ENCODE measurements at places on chromosomes 6 and 20.
A peak's percentile ranks its signal among the peaks of the same experiment; 100 is the strongest.

- no peak for DNase-seq
Measured at GRCh38 chr20:9608639-9609340, 94.4 kb downstream of the LAMP5 start.

DNA sequence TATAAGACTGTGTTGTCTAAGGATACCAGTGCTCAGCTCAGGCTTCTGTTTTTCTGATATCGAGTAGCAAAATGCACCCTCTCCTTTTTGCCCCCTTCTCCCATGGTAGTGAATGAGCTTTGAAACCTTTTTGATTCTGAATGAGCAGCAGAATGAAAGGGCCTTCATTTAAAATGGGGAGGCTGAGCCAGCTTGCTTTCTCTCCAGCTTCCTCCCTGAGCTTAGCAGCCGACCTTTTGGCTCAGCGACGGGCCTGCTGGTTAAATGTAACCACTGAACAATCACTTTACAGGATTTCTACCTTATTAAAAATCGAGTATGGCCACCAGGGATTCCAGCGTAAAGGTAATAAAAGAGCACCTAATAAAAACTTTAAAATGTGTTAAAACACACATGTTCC is 133.7 kb upstream of the SPACA1 start:
- DNase-seq: no peak

DNA sequence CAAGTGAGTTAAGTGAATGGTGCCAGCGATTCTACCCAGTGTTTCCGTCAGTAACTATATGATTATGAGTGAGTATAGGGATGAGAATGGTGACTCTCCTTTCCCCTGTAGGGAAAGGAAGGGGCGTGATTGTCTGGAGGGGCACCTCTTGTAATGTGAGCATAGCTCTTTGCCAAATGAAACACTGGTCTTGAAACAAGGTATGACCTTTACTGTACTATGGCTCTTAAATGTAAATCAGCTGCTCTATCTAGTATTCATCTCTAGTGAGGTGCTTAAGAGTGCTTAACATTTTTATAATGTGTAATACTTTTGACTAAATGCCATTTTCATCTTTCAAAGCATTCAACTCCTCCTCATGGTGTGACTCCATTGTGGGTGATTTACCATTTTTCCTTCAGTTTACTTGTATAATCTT is 11.0 kb downstream of the PANK2 start:
- DNase-seq: no peak

DNA sequence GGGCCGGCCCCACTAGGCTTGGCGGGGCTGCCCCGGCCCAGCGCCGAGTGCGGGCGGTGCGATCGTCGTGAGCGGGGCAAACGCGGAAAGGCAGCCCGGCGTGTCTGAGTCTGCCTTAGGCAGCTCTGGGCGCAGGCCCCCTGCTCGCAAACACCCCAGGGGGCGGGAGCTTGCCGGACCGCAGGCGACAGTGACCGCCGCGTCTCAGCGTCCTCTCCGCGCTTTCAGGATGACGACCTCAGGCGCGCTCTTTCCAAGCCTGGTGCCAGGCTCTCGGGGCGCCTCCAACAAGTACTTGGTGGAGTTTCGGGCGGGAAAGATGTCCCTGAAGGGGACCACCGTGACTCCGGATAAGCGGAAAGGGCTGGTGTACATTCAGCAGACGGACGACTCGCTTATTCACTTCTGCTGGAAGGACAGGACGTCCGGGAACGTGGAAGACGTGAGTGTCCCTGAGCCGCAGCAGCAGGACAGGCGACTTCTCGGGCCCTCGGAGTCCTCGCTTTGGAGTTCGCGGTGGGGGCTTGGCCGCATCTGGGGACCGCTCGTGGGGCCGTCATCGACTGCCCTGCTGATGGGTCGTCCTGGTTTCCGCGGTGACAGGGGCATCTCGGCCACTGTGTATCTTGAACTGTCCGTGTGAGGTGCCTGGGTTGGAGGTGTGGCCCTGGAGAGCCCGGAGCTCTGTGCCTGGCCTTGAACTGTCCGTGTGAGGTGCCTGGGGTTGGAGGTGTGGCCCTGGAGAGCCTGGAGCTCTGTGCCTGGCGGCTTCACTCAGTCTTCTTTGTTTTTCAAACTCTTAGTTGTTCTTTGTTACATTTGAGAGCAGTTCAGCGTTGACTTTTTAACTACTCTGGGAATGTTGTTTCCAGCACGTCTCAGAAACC is 786 bp downstream of the ADRM1 start:
- peak; percentile 60 for DNase-seq

DNA sequence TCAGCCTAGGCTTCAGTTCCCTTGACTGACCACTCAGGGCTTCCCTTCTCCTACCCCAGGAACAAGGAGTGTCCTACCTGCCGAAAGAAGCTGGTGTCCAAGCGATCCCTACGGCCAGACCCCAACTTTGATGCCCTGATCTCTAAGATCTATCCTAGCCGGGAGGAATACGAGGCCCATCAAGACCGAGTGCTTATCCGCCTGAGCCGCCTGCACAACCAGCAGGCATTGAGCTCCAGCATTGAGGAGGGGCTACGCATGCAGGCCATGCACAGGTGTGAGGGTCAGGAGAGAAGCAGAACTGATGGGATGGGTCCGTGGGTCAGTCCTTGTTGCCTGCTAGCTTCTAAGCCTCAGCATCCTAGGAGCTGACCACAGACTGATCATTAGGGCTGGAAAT is 1.6 kb downstream of the RING1 start:
- no peak for DNase-seq

DNA sequence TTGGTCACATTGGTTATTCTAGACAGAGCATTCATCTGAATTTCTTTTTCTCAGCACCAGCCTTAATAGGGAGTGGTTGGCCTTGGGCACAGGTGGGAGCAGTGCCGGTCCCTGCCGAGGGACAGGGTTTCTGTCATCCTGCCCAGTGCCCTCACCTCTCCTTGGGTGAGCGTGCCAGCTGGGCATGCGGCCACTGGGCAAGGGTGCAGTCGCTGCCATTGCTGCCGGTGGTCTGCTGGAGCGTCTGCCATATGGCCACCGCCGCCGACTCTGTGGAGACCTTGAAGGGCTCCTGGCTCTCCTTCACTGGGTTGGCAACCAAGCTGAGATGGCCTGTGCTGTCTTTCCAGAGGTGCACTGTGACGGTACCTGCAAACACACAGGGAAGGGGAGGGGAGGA is 16.4 kb upstream of the UQCC2 start:
- no peak for DNase-seq

DNA sequence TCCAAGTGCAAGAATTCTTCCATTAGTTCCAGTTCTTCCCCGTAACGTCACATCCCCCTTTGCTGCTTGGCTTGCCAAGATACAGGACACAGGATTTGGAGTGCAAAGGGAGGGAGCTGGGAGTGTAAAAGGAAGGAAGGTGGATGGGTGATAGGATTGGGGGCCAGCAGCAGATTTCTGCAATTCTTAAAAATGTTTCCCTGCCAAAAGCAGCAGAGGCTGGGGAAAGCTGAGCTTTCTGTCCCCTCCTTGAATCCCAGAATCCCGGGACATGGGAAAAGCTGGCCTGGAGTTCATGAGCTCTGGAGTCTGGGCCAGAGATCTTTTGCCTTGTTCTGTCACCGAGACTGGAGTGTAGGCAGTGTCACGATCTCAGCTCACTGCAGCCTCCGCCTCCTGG is 60.0 kb upstream of the EPB41L1 start:
- DNase-seq: no peak

DNA sequence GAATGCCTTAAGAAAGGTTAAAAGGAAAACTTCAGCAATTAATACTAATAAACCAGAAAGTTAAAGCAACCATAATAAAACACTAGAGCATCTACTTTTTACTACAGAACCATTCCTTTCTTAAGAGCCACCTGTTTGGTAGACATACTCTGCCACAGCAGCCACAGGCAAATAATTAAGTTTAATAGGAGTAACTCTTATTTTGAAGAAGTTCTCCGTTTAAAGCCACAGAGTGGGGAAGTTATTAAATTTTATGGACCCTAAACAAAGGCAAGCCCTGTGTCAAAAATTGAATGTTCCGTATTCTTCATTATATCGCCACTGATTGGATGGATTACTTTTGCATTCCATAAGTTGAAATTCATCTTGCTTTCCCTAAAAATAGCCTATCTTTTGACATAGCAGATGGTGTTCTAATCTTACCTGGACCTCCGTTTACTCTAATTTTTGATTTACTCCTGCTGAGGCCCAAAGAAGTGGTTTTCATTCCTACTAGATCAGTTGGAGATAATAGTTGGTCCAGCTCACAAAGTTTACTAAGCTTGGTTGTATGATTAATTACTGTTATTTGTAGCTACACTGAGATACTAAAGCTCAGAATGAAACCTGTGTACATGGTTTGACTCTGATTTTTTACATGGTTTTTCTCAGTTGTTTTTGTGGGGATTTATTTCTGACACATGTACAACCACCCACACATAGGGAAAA is 140.4 kb upstream of the SUPT3H start:
- DNase-seq: no peak

DNA sequence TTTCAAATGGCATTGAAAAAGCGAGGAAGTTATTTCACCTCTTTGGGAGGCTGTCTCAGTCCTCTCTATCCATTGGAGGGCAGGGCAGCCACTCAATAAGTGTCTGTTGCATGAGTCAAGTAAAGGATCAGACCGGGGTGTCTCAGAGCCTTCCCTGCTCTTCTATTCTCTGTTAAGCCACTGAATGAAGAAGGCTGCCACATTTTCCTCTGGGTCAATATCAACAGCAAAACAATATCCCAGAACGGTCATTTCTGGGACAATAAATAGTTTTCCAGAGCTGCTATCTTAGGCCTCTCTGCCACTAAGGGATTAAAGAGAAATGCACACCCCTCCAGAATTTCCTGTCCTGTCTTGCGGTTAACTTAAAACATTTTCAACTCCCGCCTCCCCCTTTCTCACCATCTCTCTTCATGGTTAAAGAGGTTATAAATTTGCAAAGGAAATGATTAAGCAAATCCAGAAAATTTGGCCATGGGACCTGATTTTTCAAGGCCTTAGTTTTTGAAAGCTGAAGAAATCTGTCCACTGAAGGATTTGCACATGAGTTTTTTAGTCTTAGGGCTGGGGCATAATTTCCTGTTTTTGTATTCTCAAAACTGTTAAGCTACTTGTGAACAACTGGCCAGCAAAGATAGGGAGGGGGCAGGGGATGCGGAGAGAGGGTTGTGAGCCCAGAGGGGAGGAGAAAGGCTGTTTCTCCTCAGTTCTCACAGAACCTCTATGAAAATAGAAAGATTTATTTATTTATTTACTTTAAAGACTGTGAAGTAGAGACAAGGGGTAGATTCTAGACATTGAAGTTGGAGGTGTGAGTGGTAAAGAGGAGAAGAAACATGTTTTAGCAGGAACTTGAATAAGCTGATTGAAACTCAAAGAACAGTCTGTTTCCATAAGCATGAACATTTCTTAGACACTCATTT is 135.7 kb downstream of the BCAS1 start:
- peak; percentile 45 for DNase-seq

DNA sequence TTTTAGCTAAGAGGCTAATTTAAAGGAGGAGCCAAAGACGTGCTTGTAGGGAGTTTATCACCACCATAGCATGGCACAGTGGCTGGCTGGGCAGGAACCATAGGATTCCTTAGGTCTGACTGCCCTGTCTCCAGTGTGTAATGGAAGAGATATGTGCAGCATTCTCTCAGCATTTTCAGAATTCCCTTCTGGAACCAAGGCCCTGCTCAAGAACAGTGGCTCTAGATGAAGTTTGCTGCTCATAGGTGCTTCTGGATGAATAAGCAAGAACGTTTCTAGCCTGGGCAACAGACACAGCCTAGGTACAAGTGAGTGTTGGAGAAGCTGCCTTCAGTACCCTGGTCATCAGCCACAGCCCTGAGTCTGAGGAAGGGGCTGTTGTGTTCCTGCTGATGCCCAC is 69.1 kb downstream of the LCA5 start:
- DNase-seq: no peak

- DNase-seq: no peak
Measured at GRCh38 chr20:62902926-62903615, 23.2 kb downstream of the DIDO1 start.

DNA sequence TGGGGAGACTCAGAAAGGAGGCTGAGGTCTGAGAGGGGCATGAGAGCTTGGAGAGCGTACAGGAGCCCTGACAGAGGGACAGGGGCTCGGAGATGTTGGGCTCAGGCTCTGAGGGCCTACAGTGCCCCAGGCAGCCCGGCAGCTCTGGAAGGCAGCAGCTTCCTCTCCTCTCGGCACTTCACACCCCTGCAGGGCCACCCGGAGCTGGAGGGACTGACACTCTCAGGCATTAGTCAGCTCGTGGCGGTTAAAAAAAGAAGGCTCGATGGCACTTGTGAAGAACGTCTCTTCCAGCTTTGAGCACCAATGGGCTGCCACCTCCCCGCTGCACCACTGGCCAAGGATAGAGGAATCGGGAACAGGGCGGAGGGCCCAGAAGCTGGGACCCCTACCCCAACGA is 62.6 kb upstream of the SIRPA start:
- no peak for DNase-seq

DNA sequence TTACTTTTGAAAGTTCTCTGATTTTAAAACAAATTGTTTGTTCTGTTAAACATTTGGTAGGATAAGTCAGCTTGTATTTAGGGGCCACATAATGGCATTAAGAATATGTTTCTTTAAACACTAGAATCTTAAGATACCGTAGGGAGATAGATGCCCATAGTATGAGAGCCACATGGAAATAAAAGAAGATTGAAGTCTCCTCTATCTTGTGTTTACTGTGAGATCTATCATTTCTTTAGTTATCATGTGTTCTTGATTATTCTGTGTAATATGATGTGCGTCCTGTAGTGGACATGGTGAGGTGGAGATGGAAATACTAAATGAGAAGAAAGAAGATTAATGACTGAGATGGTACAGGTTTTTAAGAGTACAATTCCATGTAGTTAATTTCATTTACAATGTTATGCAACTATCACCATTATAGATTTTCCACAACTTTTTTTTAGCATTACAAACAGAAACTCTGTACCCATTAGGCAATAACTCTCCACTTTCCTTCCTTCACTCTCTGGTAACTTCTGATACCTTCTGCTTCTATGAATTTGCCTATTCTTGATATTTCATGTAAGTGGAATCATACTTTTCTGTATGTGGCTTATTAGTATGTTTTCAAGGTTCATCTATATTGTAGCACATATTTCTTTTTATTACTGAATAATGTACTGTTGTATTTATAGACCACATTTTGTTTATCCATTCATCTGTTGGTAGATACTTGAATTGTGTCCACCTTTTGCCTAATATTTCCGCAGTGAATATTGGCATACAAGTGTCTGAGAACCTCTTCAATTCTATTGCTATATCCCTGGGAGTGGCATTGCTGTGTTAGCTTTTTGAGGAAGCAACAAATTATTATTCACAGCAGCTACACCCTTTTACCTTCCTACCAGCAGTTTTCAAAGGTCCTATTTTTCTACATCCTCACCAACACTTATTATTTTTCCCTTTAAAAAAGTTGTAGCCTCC is 11.5 kb downstream of the RNF146 start:
- no peak for DNase-seq

DNA sequence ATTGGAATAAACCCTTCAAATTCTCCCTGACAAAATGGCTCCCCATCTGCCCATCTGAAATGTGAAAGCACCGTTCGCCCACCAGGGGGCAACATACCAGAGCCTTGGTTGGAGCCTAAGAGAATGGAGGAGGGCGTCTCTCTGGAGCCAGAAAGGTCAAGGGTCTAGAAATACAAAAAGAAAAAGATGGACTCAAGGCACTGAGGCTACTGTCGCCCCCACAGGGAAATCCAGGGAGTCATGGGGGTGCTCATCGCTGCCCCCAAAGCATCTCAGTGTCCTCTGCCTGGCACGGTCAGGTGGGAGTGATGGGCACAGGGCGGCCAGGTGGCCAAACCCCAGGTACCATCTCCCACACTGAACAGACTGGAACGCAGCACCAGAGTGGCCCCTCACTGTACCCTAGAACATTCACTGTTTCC is 136.3 kb downstream of the ZMYND8 start:
- peak; percentile 65 for DNase-seq

GRCh38 chr6:18192026-18192425 is 36.8 kb downstream of the KDM1B start:
- DNase-seq: no peak

GRCh38 chr20:1827974-1828785 is 67.0 kb upstream of the SIRPA start:
- no peak for DNase-seq

All from GM13976 (cell line).